ENCODE measurements at places on chromosomes 16 and 17. TPM values are rescaled to one million over a fixed set of nuclear protein-coding genes. Genes with fewer than 3 reads are reported as not detected.
A peak's percentile ranks its signal among the peaks of the same experiment; 100 is the strongest.

Gene CCDC92B
- not detected for total RNA-seq

Gene USP43
- total RNA-seq = not detected

Gene TMEM98
- total RNA-seq = 50.6 TPM

Gene MYH8
- not detected for total RNA-seq

Gene SLC12A3
- total RNA-seq = not detected

- no peak for DNase-seq
Observed at GRCh38 chr17:82244413-82245133, 15.7 kb downstream of the SLC16A3 start.

- no peak for DNase-seq
Observed at GRCh38 chr17:70629902-70630301, 460.6 kb downstream of the KCNJ2 start.

DNA sequence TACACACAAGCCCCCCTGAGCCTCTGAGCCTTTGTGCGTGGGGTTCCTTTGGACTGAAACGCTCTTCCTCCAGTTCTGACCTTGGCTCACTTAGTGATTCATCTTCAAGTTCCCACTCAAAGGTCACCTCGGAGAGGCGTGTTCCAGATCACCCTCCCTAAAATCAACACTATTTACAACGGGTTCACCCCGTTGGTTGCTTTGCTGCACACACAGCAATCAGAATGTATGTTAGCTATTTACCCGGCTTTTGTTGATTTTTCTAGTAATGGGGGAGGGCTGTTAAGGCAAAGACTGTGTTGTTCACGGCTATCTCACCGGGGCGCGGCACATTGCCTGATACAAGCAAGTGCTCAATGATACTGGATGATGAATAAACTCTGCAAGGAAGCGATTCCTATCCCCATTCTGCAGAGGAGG, 977 bp downstream of the NAGPA start:
- DNase-seq = no peak

DNA sequence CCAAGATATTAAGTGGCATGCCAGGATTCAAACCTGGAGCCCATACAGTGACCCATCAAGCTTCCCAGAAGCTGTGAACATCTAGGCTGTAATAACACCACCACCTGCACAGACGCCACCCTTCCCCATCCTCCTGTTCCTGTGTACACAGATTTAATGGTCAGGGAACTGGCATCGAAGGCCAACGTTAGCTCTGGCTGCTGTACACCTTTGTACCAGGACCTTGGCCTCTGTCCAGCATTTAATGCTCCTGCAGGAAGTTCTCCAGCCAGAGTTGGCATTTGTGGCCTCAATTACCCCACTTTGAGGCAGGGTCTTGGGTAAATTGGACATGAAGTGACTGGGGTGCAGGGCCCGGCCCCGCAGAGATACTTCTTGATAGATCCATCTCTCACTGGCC, 49.3 kb downstream of the SCNN1B start:
- no peak for DNase-seq

- DNase-seq = no peak
Observed at GRCh38 chr16:2804728-2805127, 6.5 kb downstream of the PRSS41 start.

DNA sequence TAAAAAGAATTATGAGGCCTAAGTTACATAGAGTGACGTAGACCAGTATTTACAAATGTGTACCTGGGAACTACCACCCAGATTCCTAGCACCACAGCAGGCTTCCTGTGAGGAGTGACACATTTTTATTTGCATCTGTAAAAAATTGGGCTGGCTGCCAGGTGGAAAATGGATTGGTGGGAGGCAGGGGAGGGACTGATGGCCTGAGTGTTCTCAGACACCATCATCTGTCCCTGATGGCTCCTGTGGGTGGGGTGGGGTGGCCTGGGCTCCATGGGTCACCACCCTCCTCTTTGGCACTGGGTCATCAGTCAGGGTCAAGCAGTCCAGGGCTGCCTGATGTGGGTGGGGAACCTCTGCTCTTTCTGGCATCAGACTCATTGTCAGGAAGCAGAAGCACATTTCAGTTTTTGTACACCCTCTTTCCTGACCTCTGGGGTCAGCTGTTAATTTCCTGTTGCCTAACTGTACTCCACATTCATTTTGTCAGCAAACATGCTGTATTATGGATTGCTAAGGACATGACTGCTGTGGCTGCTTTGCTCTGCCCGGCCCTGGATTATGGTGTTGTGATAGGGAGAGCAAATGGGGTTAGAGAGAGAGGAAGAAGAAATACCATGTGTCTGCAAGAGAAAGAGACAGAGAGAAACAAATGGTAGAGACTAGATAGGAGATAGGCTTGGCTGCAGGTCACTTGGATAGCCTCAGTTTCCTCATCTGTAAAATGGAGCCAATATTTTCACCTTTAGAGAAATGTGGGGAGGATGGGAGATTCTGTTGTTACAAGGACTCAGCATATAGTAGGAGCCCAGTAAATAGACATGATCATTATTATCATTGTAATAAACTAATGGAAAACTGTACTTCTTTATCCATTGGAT, 11.6 kb upstream of the MFAP4 start:
- DNase-seq = no peak

GRCh38 chr17:52025236-52025635, 133.3 kb downstream of the CA10 start:
- DNase-seq = no peak

- peak; percentile 64 for DNase-seq
Observed at GRCh38 chr17:67434061-67434525, 57.0 kb downstream of the PITPNC1 start.

DNA sequence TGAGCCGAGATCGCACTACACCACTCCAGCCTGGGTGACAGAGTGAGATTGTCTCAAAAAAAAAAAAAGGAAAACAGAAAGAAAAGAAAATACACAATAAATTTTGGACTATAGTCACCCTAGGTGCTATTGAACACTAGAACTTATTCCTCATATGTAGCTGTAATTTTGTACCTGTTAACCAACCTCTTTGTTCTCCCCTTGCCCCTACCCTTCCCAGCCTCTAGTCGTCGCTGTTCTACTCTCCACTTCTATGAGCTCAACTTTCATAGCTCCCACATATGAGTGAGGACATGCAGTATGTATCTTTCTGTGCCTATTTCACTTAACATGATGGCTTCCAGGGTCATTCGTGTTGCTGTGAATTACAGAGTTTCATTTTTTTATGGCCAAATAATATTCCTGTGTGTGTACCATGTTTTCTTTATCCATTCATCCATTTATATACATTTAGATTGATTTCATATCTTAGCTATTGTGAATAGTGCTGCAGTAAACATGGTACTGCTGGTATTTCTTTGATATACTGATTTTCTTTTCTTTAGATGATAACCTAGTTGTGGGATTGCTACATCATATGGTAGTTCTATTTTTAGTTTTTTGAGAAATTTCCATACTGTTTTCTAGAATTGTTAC, 28.3 kb downstream of the VPS35L start:
- no peak for DNase-seq

DNA sequence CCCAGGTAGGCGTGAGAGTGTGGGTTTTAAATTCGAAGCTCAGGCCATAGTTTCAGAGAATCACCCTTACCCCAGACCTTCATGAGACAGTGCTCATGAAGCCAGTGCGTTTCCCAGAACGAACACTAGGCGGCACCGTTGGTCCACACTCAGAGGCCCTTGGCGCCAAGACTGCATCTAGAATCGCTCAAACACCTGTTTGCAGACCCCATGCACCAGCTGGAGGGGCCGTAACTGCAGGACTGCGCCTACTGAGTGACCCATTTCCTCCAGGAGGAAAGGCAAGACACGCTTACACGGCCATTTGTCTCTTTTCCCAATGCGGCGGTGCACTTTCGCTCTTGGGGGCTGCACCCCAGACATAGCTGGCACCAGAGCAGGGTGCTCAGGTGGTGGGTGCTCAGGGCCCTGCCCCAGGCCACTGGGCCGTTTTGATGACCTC, 34.0 kb downstream of the ADGRG5 start:
- no peak for DNase-seq

- no peak for DNase-seq
Observed at GRCh38 chr16:77918809-77919707, 103.3 kb upstream of the CLEC3A start.

DNA sequence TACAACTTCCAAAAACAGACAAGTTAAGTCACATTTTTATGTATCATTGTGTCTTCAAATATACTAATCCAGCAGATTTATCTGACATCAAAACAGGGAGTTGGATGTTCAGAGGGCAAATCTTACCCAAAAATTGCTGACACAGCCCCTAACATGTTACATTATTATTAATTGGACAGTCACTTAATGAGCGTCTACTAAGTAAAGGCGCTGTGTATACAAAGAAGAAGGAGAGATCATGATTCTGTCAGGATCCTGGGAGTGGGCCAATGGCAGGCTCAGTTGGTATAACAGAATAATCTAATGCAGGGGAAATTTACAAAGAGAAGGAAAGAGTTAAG, 18.4 kb upstream of the CD300E start:
- no peak for DNase-seq

All from ascending aorta (tissue), 2 donors.